Erythroblast (primary cell): ENCODE measurements at places on chromosomes 5 and 9.

GRCh38 chr5:107631805-107632362 lies 38.9 kb downstream of the EFNA5 start:
- no peak for DNase-seq

- DNase-seq, result no peak
Observed at GRCh38 chr9:87708986-87709728, 16.8 kb upstream of the CTSL start.

- DNase-seq, result no peak
Observed at GRCh38 chr5:124642151-124642550, 104.3 kb downstream of the ZNF608 start.

- peak; percentile 29 for DNase-seq
Observed at GRCh38 chr5:141973871-141974595, 5.1 kb downstream of the RNF14 start.

DNA sequence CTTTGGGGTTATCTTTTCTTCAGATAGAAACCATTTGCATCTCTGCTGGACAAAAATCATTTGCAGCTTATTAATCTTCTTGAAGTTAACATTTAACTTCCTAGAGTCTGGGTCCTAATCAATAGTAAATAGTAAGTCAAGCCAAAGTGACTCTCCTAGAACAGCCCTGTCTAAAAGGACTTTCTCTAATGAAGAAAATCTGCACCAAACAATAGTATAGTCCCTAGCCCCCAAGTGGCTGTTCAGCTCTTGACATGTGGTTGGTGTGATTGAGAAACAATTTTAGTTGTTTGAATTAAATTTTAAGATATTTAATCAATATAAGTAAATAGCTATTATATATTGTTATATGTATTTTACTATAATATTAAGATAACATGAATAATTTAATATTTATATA lies 64.6 kb upstream of the SHB start:
- DNase-seq, result no peak

GRCh38 chr9:22919423-22919822 lies 472.8 kb downstream of the DMRTA1 start:
- DNase-seq, result no peak
